COLO829 (cell line): ENCODE measurements at places on chromosomes 3 and 15.
A peak's percentile ranks its signal among the peaks of the same experiment; 100 is the strongest.

GRCh38 chr3:106006001-106006400 lies 137.2 kb upstream of the CBLB start:
- no peak for DNase-seq

GRCh38 chr3:133676336-133677118 lies 14.8 kb upstream of the TOPBP1 start:
- no peak for DNase-seq

DNA sequence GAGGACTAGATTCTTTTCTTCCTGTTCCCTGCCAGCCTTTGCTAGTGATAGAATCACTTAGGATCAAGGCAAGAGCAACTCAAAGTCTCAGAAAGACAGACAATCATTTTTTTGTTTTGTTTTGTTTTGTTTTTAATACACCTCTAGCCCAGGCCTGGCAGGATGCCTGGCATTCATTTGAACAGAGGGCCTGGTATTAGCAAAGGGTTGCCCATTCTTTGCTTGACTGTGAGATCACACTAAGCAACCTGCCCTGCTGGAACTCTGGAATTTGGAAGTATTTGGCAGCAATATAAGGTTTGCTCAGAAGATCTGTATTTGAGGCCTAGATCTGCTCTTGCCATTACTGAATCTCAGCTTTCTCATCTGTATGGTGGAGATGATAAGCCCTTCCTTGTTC lies 21.8 kb upstream of the ATP13A5 start:
- no peak for DNase-seq

DNA sequence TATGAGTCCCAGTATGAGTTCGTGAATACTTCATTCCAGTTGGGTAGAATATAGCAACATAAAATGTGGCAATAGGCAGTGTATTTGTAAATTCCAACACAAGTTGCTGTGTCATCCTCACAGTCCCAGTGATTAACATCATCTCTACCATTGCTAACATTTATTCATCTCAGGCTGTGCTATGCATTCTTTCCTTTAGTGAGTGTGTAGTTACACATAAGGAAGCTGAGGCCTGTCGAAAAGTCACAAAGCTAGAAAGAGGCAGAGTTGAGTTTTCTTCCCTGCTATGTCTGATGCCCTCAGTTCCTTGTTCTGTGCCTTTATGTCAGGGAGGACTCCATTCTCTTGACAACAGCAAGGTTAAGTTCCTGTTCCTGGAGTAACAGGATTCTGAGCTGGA lies 96.4 kb downstream of the FNDC3B start:
- no peak for DNase-seq

GRCh38 chr15:51494411-51495314 lies 127.9 kb downstream of the DMXL2 start:
- no peak for DNase-seq

- DNase-seq: no peak
Observed at GRCh38 chr3:139307072-139307491, 36.7 kb upstream of the MRPS22 start.

GRCh38 chr15:80854104-80854503 lies 74.9 kb downstream of the CEMIP start:
- no peak for DNase-seq

- peak; percentile 4 for DNase-seq
Observed at GRCh38 chr15:52417957-52418356, 110.7 kb downstream of the MYO5A start.
